ENCODE measurements at places on chromosomes 13 and 19.

- no peak for DNase-seq
These were observed 243.5 kb downstream of the SUCLA2 start for GRCh38 chr13:47757466-47758080.

DNA sequence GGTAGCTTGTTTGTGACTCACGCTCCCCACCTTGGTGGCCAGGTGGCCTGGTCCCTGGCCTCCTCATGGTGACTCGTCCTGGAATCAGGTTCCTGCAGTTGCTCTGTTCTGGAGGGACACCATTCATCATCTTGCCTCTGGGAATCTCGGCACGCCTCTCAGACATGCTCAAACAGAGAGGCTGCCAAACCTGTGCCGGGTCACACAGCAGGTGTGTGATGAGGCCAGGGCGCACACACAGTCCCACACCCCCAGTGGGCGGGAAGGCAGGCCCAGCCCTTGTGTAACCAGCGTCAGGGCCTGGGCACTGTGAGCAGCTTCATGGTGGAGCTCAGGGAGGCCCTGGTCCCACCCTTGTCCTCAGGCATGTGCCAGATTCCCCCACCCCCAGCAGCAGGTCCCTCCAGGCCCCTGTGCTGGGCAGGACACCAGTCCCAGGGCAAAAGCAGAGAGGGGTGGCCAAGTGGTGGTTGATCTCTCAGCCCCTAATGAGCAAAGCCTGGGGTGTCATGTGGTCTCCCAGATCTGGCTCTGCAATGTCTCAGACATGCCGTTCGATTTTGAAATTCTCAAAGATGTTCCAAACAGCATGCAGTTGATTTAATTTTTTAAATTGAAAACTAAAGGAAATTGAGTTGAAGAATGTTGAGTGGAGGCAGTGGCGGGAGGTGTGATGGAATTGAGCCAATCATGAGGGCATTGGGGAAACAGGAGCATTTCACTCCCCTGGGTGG is 12.1 kb downstream of the CEBPA start:
- no peak for DNase-seq

- no peak for DNase-seq
These were observed 2.1 kb upstream of the F10 start for GRCh38 chr13:113120300-113121182.

DNA sequence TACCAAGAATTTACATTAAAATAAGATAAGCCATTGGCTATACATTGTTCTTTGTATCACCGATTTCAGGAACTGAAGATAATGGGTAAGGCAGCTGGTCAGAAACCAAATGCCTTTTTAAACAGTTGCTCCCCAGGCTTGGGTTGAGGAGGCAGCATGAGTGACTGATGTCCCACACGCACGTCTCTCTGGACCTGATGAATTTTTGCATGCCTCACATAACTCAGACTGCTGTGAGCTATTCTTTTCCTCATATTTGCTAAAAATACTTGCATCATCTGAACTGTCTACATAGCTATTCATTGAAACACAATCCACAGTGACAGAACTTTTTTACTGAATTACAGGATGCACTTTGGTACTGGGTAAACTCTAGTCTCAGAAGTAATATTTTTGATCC is 123.6 kb upstream of the MAB21L1 start:
- DNase-seq, result no peak
